Foreskin keratinocyte (primary cell): ENCODE measurements at places on chromosomes 5 and 9.

DNA sequence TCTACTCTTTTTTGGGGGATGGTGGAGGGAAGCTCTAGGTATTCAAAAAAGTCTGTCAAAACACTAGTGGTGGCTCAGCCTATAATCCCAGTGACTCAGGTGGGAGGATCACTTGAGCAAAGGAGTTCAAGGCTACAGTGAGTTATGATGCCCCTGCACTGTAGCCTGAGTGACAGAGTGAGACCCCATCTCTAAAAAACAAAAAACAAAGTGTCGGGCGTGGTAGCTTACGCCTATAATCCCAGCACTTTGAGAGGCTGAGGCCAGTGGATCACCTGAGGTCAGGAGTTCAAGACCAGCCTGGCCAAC lies 15.8 kb upstream of the SLC35D2 start:
- no peak for DNase-seq

DNA sequence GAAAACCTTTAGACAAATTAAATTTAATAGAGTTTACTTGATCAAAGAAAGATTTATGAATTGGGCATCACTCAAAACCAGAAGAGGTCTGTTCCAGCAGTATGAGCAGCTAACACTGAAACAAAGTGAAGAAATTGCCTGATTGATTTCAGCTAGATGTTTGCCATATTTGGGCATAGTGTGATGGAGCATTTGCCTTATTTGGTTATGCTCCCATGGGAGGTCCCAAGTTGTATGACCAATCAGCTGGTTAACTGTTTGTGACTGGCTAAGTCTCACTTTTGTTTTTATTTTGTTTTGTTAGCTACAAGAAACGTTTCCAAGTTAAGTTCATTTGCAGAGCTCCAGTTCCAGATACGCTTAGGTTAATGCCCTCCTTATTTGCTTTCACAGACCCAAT lies 53.3 kb upstream of the LMNB1 start:
- no peak for DNase-seq

GRCh38 chr9:87122947-87123685 lies 175.8 kb upstream of the GAS1 start:
- DNase-seq: peak; percentile 92

- no peak for DNase-seq
Measured at GRCh38 chr5:78765756-78766411, 117.3 kb upstream of the LHFPL2 start.

DNA sequence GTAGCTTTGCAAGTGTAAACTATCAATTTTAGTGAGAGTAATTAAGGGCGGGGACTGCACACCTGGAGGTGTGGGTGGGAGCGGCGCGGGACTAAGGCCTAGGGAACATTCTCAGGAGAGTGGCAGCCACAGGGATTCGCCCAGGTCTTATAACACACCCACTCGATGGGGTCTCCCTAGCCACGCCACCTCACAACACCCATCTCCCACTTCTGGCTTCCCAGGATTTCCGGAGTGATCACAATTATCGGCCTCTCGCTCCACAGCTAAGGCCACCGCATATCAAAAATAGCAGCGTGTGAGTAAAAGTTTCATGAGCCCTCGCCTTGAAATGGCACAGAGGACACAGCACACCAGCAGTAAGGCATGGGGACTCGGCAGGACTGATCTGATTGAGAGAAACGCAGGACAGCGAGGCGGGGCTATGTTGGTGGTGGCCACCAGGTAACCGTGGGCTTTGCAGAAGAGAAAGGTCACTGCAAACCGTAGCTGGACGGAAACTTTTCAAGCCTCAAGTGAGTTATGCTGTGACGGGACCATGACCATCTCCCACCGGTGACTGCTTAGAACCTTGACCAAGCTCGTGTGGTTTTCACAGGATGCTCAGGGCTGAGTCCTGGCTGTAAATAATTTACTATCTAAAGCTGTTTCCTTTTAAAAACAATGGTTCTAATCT lies 1.1 kb upstream of the LPAR1 start:
- no peak for DNase-seq

DNA sequence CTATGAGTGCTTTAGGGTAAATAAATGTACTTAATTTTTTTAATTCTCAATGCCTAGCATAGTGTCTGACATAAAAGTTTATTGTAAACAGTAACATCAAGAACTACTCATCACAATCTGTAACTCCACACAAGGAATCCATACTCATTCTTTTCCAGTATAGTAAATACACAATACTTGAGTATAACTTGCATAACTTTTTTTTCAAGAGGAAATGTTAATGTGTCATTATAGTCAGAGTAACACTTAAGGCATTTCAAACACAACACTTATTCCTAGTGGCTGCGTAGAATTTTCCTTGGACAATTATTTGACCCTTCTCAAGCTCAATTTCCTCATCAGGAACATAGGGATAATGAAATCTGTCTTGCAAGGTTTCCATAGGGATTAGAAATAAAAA lies 584.3 kb downstream of the CAAP1 start:
- DNase-seq: no peak

DNA sequence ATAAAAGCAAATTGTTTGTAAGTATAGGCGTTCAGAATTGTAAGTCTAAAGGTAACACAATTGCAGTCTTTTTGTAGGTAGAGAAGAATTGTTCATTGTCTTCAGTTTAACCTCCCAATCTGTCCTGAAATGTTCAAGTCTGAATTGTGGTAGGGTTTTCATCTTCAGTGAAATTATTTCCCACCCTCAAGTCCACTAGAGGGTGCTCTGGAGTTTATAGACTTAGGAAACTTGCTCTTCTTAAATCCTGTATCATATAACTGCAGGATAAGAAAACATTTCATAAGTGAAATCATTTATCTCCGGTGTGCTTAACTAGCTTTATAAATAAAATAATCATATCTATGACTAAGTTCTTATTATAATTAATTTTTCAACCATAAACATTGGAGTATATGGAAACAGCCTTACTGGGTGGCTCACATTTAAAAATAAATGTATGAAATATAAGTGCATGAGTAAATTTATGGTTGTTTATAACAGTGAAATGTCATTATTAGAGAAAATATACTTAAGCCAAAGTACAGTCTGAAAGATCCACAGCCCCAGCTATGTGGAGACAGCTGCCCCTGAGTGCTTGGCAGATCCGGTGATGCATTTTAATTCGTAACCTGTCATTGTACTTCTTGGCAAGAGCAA lies 182.4 kb upstream of the OTULINL start:
- peak; percentile 36 for DNase-seq

DNA sequence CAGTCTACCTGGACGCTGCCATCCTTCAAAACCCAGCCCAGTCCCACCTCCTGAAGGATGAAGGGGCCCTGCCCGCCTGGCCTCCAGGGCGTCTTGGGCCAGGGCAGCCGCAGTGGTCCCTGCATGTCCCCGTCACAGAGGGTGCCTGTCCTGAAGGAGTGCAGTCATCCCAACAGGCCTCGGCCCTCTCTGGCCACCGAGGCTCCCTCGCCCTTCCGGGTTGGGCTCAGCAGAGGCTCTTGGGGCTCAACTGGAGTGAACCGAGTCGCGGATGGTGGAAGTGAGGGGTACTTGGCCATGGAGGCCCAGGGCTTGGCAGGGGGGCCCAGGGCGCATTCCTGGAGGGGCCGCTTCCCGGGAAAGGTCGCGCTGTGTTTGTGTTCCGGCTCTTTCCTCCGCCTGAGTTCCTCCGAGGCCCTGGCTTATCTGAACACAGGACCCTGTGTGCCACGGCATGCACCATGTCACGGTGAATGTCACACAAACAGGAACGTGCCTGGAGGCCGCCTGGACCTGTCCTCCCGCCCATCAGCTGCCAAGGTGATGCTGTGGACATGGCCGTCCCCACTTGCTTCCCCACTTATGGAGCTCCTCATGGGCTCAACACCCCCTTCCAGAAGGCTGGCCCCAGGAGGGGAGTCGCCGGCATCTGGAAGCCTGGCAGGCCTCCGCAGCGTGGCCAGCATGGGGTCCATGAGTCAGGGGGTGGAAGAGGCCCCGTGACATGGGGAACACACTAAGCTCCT lies 25.7 kb upstream of the OBP2B start:
- no peak for DNase-seq

DNA sequence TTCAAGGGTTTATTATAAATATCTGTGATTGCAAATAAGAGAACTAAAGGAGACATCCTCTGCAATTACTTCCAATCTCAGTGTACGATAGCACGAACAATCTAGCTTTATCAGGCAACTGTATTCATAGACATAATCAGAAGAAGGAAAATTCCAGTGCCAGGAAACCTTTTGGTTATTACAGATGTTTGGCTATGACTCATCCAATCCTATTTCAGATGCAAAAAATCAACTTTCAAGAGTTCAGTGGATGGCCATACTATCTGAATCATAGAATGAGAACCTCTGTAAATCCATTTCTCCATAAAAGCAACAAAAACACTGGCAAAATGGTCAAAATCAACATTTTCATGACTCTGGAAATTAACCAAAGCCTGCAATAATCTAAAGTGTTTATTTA lies 37.9 kb downstream of the GAS1 start:
- peak; percentile 34 for DNase-seq

DNA sequence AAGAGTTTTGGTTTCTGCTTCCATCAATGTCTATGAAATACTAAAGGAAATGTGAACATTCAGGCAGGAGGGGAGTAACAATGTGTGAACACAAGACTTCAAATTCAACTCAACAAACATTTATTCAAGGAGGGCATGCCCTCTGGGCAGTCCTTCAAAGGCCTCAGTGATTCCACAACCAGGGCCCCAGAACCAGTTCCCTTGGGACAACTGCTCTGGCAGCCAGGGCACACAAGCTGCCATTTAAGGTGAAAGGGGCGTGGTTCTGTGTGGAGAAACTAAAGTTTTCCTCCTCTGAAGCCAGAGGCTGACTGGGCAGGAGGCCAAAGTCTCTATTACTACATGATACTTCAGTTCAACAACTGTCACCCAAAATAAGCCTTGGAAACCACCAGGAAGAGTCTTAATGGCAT lies 3.2 kb downstream of the RBM18 start:
- no peak for DNase-seq
